Activated CD8-positive, alpha-beta T cell treated with anti-CD3 and anti-CD28 coated beads for 36 hours (primary cell): ENCODE measurements at places on chromosomes 7 and 10. TPM values are rescaled to one million over a fixed set of nuclear protein-coding genes. Genes with fewer than 3 reads are reported as not detected.

Gene CXCL12
- not detected for total RNA-seq

Gene FAM13C
- not detected for total RNA-seq

Gene ING3
- 21.7 TPM for total RNA-seq

Gene CNPY1
- not detected for total RNA-seq

Gene C10orf62
- total RNA-seq: not detected

Gene FLNC
- 0.16 TPM for total RNA-seq

Gene EBLN1
- not detected for total RNA-seq

Gene CLDN4
- 0.20 TPM for total RNA-seq

Gene SFRP4
- total RNA-seq: not detected

Gene TAS2R3
- 1.0 TPM for total RNA-seq

Gene RARRES2
- total RNA-seq: not detected

Gene STAG3
- total RNA-seq: 15.8 TPM
